ENCODE measurements at places on chromosomes 7 and 10.

- no peak for DNase-seq
Observed at GRCh38 chr10:44390585-44391072, 5.7 kb upstream of the CXCL12 start.

DNA sequence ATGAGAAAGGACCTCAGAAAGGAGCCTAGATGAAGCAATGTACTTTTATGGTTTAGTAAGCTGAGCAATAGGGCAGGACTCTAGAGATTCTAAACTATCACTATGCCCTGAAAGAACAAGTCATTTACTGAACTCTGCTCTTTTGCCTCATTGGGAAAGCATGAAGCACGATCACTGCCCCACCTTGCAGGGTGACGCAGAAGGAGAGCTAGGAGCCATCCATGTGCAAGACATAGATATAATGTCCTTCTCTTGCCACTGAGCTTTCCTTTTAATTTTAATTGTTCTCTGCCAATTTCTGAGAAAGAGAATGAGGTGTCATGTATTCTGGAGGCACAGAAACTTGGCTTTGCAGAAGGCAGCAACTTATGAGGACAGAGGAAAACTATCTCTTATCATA is 108.3 kb downstream of the SORCS1 start:
- DNase-seq: no peak

GRCh38 chr10:89019569-89020327 is 29.1 kb downstream of the FAS start:
- DNase-seq: no peak

DNA sequence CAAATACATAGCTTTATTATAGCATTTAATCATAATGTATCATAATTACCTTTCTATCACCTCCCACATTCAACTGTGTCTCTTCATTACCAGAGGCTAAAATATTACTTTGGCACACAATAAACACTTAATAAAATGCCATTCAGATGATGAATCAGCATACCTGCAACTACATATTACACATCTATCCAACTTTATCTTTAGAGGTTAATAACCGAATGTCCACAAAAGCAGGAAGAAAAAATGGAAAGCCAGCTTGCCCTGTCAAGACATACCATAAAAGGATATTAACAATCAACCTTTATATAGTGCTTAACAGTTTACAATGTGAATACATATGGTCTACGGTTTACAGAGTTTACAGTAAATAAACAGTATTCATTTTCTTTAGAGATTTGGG is 12.7 kb downstream of the CACUL1 start:
- no peak for DNase-seq

- DNase-seq: no peak
Observed at GRCh38 chr7:5776894-5777660, 4.4 kb downstream of the RNF216 start.

DNA sequence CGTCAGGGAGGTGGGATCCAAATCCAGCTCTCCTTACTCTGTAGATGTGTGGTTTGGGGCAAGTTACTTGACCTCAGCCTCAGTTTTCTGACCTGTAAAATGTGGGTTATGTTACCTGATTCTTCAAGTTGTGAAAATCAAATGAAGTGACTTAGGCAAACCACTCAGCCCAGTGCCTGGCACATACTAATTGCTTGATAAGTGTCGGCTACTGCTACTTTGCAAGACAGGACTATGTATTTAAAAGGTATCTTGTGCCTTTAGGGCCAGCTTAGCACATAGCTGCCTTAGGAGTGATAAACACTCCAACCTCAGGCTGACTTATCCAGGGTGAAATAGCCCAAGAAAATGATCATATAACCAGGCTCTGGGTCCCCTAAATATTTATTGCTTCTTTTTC is 42.9 kb downstream of the GOLGA7B start:
- no peak for DNase-seq

DNA sequence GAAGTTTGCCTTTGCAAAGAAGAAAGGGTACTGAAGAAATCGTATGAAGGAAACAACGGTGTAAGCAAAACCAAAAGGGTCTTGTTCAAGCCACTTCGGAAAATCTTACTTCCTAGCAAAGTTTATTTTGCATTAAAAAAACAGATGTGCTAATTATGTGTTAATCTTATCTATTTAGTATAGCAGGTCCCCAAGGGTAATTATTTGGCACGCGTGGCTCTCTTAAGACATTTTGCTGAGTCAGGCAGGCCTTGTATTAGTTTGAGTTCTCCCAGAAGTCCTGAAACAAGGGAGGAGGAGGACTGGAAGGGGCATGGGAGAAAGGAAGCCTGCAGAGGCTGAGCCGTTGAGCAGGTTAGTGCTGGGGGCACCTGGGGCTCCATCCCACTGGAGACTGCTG is 44.9 kb downstream of the TMEM178B start:
- no peak for DNase-seq

DNA sequence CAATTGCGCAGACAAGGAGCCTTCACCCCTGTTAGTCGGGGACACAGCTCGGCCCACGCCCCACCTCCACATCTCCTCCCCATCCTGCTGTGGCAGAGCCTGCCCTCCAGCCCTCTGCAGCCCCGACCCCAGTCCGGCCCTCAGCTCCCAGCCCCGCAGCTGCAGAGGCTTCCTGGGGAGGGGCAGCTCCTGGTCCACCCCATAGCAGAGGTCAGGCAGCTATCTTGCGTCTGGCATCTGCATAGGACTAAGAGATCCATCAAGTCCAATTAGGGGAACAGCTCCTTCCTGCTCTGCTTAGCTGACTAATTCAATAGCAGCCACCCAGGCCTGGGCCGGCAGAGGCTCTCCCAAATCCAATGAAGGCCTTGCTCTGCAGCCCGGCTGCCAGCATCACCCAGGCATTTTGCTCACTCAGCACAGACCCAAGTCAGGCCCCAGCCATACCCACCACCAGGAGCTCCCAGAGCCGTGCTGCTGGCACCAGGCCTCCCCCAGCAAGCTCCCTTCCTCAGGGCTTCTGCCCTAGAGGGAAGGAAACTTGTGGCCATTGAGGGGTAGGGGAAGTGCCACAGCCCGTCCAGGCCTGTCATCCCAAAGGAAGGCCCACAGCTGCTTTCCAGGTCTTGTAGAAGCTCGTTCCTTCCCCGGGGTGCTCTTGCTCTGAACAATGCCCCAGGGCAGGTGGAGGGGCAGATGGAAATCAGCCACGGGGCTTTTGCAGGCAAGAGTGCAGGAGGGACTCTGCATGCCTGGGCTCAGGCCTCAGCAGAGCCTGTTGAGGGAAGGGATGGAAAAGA is 106.2 kb upstream of the RET start:
- no peak for DNase-seq
